ENCODE measurements at places on chromosomes 11 and 22.

- DNase-seq = no peak
Observed at GRCh38 chr11:11978792-11979487, 29.5 kb downstream of the DKK3 start.

- peak; percentile 92 for DNase-seq
Observed at GRCh38 chr11:17276236-17277023, at the start of gene NUCB2. NUCB2 (plus strand) TSS chr11:17276739; CDS start chr11:17295324, 18,585 bp downstream.

GRCh38 chr11:33147559-33147958 is 13.7 kb downstream of the CSTF3 start:
- DNase-seq = no peak

GRCh38 chr22:44404341-44405020 is 91.7 kb upstream of the SHISAL1 start:
- no peak for DNase-seq

DNA sequence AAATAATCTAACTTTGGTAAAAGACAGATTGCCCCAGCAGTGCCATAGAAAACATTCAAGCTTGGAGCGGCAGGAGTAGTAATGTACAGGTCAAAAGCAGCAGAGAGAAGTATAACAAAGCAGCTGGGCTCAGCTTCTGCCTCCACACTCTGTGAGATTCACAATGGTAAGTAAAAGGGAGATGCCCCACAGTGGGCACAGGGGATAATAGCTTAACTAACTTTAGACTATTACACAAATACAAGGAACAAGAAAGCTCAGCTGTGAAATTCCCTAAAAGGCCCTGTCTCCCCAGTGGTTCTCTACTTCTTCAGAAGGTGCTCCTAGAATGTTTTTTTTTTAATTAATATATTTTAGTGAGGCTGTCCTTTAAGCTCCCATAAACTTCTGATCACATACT is 28.0 kb downstream of the RDX start:
- no peak for DNase-seq

DNA sequence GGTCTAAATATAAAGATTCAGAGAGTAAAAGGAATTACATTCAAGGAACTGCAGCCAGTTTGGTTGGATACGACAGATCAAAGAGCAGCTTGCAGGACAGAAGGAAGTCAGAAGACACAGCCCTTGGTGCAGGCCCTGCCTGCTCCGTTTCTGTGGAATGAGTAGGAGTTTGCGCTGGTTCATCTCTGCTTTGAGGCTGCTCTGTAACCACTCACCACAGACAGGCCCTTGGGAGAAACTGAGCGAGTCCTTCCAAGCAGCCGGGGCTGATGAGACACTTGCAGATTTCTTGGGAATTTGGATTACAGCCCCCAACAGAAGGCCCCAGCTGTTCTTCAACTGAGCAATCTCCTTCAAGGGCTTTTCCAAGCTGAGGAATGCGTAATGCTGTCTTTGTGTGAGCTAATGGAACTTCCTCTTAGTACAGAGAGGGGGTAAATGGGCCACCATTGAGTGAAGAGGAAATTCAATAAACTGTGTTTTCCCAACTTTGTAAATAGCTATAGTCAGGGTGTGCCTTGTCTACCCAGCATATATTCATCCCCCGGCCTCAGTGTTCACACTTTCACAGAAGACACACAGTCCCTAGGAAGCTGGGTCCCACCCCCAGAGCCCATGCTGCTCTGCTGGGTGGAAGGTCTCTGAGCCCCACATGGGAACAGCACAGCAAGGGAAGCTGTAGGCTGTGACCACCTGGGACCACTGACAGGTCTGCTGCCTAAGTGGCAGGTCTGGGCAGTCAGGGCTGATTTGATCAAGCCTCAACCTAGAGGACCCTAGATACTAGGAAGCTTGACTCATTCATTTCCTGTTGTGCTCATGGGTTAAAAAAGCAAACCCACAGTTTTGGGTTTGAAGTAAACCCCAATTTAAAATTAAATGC is 16.6 kb downstream of the IL10RA start:
- DNase-seq = peak; percentile 63

DNA sequence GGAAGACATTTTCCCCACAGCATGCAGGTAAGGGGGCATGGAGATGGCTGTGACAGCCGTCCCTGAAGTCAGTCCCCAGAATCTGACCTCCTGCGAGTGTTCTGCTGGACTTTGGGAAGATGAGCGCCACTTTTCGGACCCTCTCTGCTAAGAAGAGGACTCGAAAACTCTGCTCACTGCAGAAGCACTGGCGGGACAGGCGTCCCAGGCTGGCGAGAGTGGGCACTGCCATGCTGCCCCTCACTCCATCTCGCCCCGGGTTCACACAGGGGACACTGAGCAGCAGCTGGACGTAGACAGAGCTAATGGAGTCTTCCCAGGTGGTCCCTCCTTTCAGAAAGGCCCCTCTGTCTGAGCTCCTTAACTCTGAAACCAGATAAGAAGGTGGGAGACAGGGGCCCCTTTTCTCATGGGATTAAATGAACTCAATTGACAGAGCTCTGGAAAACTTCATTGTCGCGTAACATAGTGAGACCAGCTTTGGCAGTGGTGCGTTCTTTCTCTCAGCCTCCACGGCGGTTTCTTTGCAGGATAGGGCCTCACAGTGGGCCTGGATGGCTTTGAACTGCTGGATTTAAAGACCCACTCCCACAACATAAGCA is 4.8 kb downstream of the ADAMTS8 start:
- DNase-seq = no peak

Data from stimulated activated CD4-positive, alpha-beta T cell treated with anti-CD3 and anti-CD28 coated beads, TNF-alpha, amount 100 ng/mL, for 48 hours (primary cell).